ENCODE measurements at places on chromosomes 16 and 17. TPM values are rescaled to one million over a fixed set of nuclear protein-coding genes. Genes with fewer than 3 reads are reported as not detected.

The C1QBP gene
- 85.1 TPM for total RNA-seq

The LCAT gene
- 1.2 TPM for total RNA-seq

The CDRT4 gene
- 7.1 TPM for total RNA-seq

The BPTF gene
- total RNA-seq = 126 TPM
